ENCODE measurements at places on chromosomes 11 and 22. TPM values are rescaled to one million over a fixed set of nuclear protein-coding genes. Genes with fewer than 3 reads are reported as not detected.

C11orf97 gene
- total RNA-seq: not detected

FAM111B gene
- total RNA-seq: 2.5 TPM

CRYBB2 gene
- not detected for total RNA-seq

MCM5 gene
- 45.2 TPM for total RNA-seq

MYOD1 gene
- total RNA-seq: not detected

DLG2 gene
- total RNA-seq: 11.1 TPM

CCDC116 gene
- total RNA-seq: 0.26 TPM

GGTLC3 gene
- total RNA-seq: not detected

MAP6 gene
- total RNA-seq: 17.7 TPM

DNA sequence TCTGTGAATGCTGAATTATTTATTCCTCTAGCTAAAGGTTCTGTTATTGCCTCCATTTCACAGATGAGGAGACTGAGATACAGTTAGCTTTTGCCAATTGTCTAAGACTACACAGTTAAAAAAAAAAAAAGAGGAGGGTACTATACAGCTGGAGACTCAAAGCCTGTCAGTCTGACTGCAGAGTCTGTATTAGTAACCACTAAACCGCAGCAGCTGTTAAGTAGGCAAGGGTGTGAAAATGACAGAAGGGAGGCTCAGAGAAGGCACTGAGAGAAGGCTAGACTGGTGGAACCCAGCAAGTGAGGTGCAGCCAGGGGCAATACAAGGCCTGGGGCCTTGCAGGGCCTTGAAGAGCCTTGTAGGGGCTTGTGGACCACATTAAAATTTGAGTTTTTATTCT, 181.2 kb downstream of the CSNK2A3 start:
- DNase-seq: peak; percentile 16

DNA sequence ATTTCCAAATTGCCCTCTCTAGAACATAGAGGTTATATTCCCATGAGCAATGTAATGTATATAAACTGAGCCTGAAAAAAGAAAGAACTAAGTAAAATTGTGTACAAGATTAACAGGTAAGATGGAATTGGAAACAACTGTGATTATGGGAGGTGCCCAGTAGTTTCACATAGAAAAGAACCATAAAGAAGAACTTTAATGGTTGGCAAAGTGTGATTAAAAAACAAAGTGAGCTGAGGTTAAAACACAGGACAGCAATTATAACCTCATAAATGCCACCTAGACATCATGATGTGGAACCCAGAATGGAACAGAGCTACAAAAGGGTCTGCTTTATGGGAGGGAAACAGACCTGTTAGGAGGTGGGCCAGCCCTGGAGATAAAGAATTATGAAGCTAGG, 58.6 kb downstream of the CYB5R2 start:
- no peak for DNase-seq

GRCh38 chr11:19089421-19089820, 27.5 kb upstream of the ZDHHC13 start:
- no peak for DNase-seq

- DNase-seq: no peak
Measured at GRCh38 chr22:28095316-28096095, 176.4 kb upstream of the PITPNB start.

DNA sequence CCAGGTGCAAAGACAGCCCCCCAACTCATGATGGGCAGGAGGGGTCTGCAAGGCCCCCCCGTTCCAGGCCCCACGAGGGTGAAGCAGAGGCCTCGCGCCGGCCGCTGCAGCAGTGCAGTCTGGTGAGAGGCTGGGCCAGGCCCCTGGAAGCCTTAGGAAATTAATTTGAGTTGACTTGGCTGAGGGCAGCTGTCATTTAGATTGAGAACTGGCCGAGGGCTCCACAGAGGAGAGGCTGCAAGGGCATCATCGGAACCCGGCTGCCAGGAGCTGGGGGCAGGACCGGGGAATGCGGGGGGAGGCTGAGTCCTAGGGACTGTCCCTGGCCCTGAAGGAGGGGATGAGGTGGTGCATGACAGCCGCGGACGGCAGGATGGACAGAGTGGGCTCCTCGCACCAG, 39.9 kb downstream of the MN1 start:
- no peak for DNase-seq

DNA sequence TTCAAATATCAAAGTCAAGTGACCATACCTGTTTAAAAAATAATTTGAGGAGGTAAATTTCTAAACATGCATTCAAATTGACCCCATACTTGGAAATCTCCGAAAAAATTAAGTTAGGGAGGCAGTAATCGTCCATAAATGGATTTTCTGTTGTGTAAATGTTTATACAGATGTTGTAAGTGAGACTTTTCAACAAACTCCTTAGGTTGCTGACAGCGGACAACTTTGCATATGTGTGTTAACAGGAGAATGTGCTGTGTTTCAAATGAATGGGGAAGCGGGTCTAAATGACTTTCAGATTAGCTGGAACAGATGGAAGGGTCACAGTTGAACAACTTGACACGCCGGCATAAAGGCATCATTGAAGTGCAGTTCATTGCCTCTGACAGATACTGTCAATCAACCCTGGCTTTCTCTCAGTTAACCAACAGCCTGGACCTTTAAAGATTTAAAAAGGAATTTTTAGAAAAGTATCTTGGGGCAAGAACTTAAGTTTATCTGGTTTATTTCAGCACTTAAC, 98.2 kb upstream of the DBX1 start:
- no peak for DNase-seq

DNA sequence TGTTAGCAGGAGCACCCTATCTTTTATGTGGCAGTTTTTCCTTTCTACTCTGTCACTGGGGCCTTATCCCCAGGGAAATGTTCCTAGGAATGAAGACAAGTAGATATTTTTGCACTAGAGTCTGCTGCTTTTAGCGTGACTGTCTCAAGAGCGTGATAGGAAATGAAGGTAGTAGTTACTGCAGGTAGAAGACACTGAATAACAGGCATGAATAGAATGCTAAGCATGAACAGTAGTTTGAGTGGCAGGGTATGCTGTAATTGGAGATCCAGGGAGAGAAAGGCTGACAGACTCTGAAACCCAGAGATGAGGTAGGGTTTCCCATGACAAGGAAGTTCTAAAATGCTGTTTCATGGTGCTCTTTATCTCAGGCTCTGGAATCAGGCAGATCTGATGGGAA, 475.1 kb downstream of the NELL1 start:
- DNase-seq: no peak

GRCh38 chr11:44622190-44622650, 56.8 kb downstream of the CD82 start:
- no peak for DNase-seq

- no peak for DNase-seq
Measured at GRCh38 chr22:17665248-17665647, 26.7 kb downstream of the BCL2L13 start.

- no peak for DNase-seq
Measured at GRCh38 chr11:15690320-15690719, 575.6 kb downstream of the INSC start.

- no peak for DNase-seq
Measured at GRCh38 chr11:73374151-73374550, 2.0 kb upstream of the RELT start.

DNA sequence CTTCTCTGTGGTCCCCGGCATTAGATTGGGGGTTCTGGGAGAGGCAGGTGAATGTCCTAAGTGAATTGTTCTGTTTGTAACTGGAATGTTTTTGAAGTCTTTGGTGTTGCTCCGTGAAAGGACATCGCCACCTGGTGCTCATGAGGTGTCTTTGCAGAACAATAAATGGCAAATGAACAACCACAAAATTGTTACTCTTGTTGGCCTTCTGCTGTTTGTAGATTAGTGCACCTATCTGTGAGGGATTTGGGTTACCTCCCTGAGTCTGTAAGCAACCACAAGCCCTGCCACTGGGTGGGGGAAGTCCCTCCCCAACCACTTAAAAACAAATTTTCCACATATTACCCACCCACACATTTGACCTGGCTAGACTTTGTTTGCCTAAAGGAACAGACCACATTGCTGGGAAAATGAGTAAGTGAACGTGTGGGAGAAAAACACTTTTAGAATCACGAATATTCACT, 4.7 kb downstream of the MPEG1 start:
- no peak for DNase-seq

- DNase-seq: peak; percentile 6
Measured at GRCh38 chr22:43396934-43397457, 14.8 kb upstream of the MPPED1 start.

DNA sequence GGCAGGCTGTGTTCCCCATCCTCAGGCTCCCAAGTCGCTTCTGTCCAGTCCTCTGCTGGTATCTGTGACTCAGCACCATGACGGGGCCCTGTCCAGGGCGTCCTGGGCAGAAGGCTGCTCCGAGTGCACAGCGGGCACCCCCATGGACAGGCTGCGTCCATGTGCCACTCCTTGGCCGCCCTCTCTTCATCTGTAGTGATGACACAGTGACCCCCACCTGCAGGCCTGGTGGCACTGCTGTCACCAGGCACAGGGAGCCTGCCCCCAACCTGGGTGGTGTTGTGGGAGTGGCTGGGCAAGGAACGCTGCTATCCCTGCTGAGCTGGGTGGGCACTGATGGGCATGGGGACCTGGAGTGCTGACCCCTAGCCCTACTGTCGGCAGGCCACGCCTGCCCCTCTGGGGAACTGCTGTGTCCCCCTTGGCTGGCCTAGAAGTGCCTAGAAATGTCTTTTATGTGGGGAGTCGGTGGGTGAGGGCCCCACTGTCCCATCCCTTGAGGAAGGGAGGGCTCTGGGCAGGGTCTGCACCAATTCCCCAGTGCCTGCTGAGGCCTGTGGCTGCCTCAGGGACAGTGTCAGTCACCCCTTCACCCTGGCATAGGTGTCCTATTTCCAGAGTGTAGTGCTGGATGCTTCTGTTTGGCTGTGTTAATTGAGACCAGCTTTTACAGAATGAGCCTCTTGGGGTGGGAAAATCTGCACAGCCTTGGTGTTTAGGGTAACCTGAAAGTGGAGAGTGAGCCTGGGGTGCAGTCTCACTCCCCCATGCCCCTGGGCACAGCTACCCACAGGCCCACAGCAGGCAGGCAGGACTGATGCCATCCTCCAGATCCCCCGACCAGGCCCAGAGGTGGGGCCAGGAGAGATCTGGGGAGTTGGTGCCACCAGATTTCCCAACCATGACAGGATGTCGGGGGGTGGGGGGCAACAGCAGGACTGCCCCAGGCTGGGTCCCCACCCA, 34.5 kb downstream of the RTN4R start:
- no peak for DNase-seq

DNA sequence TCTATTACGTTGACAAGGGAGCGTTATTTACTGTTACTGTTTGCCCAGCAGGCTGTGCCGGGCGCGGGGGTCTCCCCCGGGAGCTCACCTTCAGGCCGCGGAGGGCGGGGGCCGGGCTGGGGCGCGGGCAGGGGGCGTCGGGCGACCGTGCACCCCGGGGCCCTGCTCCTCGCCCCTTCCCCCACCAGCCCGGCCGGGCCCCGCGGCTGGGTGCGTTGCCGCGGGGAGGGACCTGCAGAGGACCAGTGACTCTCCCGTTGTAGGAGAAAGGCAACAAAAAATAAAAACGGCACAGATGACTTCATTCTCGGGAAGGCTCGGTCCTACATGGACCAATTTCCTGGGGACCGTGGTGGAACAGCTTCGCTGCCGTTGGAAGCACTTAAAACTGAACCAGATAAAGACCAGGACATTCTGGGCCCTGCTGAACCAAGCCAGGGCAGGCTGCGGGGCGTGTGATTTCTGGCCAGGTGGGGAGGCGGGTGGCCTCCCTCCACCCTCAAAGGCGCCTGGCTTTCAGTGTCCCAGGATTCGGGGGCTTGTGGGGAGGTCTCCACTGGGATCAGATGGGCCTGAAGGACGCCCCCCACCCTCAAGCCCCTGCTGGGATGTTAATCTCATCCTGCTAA, 57.4 kb downstream of the IGLL1 start:
- DNase-seq: no peak

GRCh38 chr22:37907036-37907954, 1.2 kb downstream of the MICALL1 start:
- DNase-seq: peak; percentile 39

GRCh38 chr11:5690736-5691135, 1.1 kb downstream of the TRIM22 start:
- DNase-seq: no peak

Measured in mucosa of descending colon (tissue), 3 donors.